ENCODE measurements at places on chromosomes 12 and 14. TPM values are rescaled to one million over a fixed set of nuclear protein-coding genes. Genes with fewer than 3 reads are reported as not detected.

DNA sequence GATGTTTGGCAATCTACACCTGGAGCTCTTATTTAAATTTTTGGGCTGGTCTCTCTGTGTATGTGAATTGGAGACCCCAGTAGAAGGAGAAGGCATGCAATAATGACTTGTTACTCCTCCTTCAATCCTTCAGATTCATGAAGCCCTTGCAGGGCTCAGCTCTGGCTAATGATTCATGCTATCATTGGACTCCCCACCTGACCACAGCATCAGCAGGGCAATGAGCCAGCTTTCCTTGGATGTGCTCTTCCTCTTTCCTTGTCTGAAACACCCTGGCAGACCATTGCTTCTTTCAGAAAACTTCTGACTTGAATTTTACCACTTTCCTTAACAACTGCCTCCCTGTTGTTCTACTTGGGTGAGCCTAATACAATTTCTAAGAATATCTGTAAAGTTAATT, 1019.2 kb downstream of the AACS start:
- DNase-seq = no peak

- no peak for DNase-seq
Measured at GRCh38 chr12:77725611-77726010, 105.1 kb upstream of the NAV3 start.

- no peak for DNase-seq
Measured at GRCh38 chr14:75607044-75607443, 28.6 kb downstream of the FLVCR2 start.

DNA sequence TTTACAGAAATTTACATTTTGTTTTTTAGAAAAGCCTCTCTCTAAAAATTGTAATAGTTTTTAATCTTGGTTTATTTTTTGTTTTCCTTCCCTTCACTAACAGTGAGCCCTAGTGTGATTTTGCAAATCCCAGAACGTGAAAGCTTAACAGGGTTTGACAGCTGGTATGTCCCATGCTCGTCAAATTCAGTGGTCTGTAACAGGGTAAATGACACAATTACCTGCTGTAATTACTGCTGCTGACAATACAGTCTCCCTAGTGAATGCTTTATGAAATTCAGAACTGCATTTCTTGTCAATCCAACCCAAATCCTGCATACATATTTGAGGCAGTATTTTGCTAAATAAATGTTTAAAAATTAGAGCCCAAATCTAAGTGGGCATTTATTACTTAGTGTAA, 249.2 kb downstream of the NELL2 start:
- DNase-seq = no peak

- no peak for DNase-seq
Measured at GRCh38 chr14:35353409-35354172, 51.0 kb downstream of the NFKBIA start.

DNA sequence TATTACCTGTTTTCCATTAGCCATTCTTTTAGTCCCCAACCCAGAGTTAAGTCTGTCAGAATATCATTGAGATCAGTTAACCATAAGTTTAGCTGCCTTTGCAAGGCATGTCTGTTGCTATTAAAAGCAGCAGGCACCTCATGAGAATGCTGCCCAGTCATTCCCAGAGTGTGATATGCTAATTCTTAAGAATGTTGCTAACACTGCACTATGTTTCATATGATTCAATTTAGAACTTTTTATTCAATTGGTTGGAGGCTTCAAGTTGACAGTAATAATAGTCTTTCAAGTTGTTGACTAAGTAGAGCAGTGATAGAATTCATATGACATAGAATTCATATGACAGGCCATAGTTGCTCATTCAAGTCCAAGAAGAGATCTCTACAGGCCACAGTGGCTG, 292.3 kb downstream of the FUT8 start:
- DNase-seq = no peak

- no peak for DNase-seq
Measured at GRCh38 chr12:93426412-93426805, 15.3 kb downstream of the UBE2N start.

GRCh38 chr12:79128956-79129355, 264.4 kb downstream of the SYT1 start:
- no peak for DNase-seq

GRCh38 chr12:58459191-58459590, 461.1 kb downstream of the LRIG3 start:
- DNase-seq = no peak

DNA sequence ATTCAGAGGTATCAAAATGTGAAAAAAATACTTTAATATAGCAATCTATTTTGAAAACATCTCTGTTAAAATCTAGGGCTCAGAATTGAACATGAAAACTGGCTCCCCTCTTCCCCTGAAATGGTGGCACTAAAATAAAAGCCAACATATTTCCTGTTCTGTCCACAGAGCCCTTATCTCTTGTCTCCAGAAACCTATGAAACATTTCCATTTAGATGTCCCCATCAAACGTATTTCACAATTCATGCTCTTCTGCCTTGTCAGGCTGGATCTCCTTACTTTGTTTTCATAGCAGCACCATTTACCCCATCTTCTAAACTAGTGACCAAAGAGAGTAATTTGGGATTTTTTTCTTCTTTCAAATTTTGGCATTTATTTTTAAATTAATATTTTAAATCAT, 42.4 kb downstream of the PDE3A start:
- DNase-seq = no peak

DNA sequence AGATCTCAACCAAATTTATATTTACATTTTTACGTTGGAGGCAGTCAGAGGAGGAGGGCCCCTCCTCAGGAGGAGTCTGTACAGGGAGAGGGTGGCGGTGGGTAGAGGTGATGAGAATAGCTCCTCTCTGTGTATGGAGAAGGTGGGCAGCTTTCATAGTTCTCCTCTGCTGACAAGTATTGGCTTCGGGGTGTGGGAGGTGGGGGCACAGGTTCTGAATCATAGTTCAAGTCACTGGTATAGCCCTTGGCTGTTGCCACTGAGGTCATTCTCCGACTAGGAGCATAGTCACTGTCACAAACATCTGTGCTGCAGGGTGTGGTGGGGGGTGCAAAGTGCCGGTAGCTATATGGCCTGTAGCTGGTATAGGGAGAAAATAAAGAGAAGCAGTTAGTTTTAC, 50.3 kb downstream of the BCL2L14 start:
- no peak for DNase-seq

- no peak for DNase-seq
Measured at GRCh38 chr14:89255852-89256251, 161.2 kb downstream of the FOXN3 start.

GRCh38 chr14:102222009-102222575, 82.4 kb downstream of the WDR20 start:
- DNase-seq = no peak

VASH1 gene
- polyA plus RNA-seq = 30.1 TPM

KRT85 gene
- not detected for polyA plus RNA-seq

MANSC4 gene
- 0.24 TPM for polyA plus RNA-seq

TSPAN8 gene
- polyA plus RNA-seq = 44.3 TPM

RPL41 gene
- polyA plus RNA-seq = 6,015 TPM

DLGAP5 gene
- polyA plus RNA-seq = 33.1 TPM

NANOG gene
- 0.11 TPM for polyA plus RNA-seq

ALDH6A1 gene
- 117 TPM for polyA plus RNA-seq

TMEM119 gene
- polyA plus RNA-seq = 20.1 TPM

DIO2 gene
- 0.58 TPM for polyA plus RNA-seq

ART4 gene
- polyA plus RNA-seq = 0.32 TPM

NGB gene
- not detected for polyA plus RNA-seq

PLEKHH1 gene
- polyA plus RNA-seq = 40.1 TPM

GZMB gene
- polyA plus RNA-seq = 0.36 TPM

Measured in right renal cortex interstitium (tissue), 3 donors.